ENCODE measurements at places on chromosomes 3 and 15. TPM values are rescaled to one million over a fixed set of nuclear protein-coding genes. Genes with fewer than 3 reads are reported as not detected.

Gene A4GNT
- not detected for total RNA-seq

Gene GOLGA8N
- 3.1 TPM for total RNA-seq

Gene WNT7A
- total RNA-seq = 13.7 TPM

Gene TBC1D2B
- 43.2 TPM for total RNA-seq

Gene GATA2
- total RNA-seq = not detected

Gene PLXNB1
- 49.9 TPM for total RNA-seq

Gene MEGF11
- total RNA-seq = not detected

Gene EFCC1
- total RNA-seq = not detected
